ENCODE measurements at places on chromosomes 2 and 18.
A peak's percentile ranks its signal among the peaks of the same experiment; 100 is the strongest.

GRCh38 chr2:171109020-171109419 lies 51.7 kb downstream of the TLK1 start:
- DNase-seq: no peak

GRCh38 chr2:126707941-126708340 lies 52.0 kb downstream of the GYPC start:
- no peak for DNase-seq

- no peak for DNase-seq
Measured at GRCh38 chr2:224072541-224073188, 33.6 kb upstream of the SERPINE2 start.

- no peak for DNase-seq
Measured at GRCh38 chr2:45833301-45833967, 182.0 kb downstream of the PRKCE start.

DNA sequence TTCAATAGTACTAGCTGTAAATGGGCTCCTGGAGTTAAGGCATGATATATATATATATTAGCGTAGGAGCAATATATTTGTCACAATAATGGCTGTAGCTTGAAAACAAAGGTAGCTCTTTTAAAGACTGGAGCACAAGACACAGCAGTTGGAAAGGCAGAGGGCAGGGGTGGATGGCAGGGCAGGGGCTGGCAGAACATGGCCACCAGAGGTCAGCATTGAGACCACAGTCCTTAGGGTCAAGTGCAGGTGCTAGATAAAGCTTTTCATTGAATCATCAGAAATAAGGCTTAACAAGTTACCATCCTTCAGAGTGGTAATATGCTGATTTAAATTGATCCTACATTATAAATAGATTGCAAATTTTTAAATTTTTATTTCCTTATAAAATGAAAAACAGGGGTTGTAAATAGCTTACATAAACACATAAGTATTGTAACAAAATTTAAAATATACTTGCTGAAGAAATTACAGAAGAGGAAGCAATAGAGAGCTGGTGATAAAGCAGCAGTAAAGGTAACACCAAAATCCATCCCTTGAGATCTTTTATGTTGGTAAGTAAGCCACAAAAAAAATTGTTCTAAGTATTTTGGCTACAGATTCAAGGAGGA lies 161.2 kb upstream of the PIEZO2 start:
- DNase-seq: peak; percentile 5

DNA sequence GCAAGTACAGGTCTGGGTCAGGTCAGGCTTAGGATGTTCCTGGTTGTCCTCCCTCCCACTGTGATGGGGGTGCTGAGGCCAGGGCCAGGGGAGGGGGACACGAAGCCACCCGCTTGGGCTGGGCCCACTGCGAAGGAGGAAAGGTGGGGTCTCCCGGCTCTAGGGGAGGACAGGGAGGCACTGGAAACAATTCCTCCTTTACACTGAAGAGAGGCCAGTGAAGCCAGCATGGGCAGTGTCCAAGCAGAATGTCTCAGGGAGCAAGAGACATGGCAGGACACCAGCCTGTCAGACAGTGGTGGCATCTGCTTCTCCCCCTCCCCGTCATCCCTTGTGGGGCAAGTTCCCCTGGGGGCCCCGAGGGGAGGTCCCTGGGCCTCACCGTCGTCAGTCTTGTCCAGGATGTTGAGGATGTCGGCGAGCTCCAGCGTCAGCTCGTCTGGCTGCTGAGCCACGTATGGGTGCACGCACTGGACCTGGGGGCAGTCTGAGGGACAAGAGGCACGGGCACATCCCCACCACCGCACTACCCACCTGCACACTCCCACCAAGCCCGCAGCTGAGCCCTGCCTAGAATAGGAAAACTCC lies 10.8 kb downstream of the SNORC start:
- DNase-seq: no peak

GRCh38 chr2:38138996-38139395 lies 63.0 kb upstream of the CYP1B1 start:
- no peak for DNase-seq
